ENCODE measurements at places on chromosomes 5 and 9.

GRCh38 chr9:73216100-73216499 is 64.4 kb downstream of the ANXA1 start:
- DNase-seq, result no peak

GRCh38 chr5:137792303-137792702 is 38.1 kb upstream of the HNRNPA0 start:
- DNase-seq, result no peak

GRCh38 chr9:77677397-77677796 is 29.3 kb upstream of the GNA14 start:
- no peak for DNase-seq

DNA sequence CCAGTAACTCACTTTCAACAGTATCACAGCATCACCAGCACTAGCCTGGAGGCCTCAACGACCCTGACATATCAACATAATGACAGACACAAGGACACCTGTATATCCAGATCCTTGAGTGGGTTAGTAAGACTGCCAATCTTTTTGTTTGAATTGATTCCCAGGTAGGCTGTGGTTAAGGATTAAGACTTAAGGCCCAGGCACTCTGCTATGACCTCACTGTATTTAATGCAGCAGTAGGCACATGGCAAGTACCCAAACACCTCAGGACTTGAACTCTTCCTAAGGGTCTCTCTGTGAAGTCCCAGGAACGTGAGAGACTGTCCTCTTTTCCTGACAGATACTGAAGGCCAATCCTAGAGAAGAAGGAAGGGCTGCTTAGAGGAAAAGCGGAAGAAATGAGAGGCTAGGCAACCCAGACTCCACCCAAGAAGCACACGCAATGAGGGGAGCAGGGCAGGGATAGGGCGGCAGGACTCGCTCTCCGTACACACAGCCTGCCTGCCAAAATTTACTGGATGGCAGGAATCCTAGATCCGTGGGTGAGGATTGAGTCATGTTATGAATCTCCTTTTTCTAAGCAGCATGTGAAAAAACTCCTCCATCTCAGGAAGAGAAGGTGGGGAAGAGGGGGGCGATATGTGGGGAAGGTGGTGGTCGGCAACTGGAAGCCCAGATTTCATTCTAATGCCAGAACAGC is 93.4 kb downstream of the SIL1 start:
- DNase-seq, result no peak

DNA sequence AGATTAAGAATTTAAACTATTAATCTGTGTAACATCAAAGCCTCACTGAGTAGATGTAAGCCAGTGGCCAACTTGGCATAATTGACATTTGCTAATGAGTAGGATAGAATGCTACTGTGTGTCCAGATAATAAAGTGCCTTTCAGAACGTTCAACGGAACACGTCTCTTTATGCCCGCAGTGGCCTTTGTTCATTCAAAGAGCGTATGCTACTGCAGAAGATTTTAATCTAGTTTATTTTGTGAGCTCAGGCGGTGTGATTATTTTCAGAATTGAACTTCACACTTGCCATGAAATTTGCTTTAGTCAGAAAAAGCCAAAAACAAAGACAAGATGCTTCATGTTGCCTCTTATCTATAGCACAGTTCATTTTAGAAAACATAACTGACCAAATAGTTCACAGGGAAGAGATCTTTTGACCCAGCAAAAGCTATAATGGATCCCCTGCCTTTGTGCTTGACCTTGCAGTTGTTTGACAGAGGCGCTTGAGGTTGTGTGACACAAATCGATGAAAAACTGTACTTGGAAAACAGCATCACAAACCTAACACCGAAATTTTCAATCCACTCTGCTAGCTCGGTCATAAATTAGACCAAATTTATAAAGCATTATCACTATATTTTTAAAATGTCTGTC is 530.9 kb upstream of the TYRP1 start:
- DNase-seq, result no peak

DNA sequence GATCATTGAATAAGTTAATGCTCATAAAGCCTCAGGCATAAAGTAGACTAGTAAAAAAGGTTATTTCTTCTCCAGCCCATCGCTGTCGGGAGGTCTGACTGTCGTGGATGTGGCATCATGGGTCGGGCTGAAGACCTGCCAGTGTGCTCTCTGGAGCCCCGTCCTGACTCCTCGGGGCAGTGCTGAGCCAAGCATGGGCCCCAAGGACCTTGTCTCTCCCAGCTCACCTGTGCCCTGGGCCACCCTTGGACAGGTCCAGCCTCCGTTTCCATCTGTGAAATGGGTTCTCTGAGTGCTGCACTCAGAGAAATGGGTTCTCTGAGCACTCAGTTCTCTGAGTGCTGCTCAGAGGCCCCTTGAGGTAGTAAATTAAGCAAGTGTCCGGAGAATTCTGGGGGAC is 269.0 kb downstream of the GADD45G start:
- DNase-seq, result no peak

DNA sequence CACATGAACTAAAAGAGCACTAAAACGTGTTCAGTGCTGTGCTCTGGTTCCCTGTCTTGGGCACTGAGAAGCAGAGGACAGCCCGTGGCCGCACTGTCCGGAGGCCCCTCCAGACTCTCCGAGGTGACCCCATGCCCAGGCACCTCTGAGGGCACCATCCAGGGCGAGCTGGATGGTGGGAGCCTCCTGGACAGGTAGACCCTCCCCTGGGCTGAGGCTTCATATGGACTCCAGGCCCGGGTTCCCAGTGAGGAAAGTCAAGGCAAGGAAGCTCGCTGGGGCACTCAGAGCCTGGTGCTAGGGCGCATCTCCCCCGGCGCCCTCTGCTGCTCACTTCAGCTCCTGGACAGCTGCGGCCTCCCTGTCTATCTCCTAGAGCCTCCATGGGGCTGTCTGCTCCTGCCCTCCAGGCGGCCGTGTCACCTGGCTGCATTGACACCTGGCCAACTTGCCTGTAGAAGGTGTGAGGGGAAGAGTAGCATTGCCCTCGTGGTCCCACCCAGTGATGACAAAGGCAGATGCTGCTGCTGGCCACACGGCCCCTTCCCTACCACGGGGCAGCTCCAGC is 178.2 kb upstream of the IRX1 start:
- peak; percentile 53 for DNase-seq

DNA sequence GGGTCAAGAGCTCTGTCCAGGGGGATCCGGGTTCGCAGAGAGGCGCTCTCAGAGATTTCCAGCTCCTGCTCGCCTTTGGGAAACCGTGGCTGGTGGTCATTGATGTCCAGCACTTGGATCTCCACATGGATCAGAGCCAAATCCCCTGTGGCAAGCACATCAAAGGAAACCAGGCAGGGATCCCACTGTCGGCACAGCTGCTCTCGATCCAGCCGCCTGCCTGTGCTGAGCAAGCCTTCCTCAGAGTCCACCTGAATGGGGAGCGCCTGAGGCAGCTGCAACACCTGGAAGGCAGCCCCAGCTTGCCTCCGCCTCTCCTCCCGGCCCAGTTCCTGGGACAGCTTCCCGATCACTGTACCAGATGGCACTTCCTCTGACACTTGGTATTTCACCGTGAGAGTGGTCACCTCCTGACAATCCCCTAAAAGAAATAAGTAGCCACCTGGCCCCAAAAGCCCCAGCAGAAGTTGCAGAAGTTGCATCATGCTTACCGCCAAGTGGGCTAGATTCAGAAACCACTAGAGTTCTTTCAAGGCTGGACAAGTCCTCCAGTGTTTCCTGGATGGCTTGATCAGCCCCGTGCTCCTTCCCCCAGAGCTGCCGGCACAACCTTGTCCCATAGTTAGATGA is 520 bp downstream of the PCDH12 start:
- peak; percentile 51 for DNase-seq

DNA sequence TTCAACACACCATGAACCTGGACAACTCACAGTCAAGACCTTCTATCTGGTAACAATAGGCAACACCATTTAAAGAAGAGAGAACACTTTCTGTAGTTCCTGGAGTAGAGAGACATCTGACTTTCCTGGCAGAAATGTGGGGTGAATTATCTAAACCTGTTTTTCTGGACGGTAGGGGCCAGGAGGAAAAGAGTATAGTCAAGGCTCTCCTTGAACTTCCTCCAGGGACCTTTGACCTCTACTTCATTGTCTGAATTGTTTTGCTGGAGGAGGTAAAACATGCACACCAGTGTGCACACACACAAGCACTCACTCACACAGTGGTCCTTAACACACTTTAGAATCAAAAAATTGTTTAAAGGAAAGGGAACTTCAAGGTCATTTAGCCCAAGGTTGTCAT is 13.2 kb downstream of the S100Z start:
- DNase-seq, result no peak

DNA sequence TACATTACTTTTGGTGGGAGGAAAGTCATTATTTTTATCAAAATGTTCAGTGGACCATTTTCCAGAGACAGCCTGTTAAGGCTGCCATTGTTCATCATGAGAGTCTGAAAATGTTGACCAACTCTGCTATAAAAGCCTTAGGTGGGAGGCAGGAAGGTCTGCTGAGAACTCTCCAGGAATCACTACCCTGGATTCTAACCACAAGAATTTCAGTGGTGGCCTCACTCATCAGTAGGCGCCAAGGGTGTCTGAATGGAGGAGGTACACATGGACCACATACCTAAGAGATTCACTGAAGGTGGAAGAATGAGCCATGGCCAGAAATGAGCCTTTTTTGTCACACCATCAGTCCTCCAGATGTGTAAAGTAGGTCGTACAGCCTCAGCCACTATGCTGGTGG is 21.0 kb upstream of the TLX3 start:
- DNase-seq, result no peak

- DNase-seq, result no peak
These were observed 369.1 kb upstream of the SGCD start for GRCh38 chr5:155957884-155958283.

- no peak for DNase-seq
These were observed 29.1 kb upstream of the DUSP1 start for GRCh38 chr5:172800088-172800551.

DNA sequence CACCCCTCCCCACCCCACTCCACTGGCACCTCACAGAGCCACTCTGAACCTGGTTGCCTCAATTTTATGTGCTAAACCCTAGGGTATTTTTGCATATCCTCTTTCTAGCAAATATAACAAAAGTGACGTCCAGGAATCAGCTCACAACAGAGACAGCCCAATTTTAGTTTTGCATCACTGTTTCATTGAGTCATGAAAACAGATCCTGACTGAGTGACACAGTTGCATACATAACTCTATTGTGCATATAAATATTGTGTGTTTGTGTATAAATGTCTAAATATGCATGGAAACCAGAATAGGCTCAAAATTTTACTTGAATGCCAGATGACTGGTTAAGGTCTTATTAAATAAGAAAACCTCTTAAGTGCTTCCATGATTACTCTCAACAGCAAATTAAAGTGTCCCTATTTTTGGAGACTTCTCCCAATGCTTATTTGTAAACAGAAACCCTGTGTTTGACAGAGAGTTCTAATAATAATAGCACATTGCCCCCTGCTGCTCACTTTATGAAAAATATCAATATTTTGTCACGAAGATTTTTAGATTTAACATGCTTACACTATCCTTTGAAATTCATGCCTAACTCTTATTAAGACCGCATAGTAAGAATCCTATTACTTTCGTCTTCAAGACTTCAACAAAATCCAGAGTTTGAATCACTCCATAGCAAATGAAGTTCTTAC is 75.5 kb upstream of the PRRC1 start:
- DNase-seq, result no peak

- DNase-seq, result no peak
These were observed 48.4 kb downstream of the TNFSF15 start for GRCh38 chr9:114757395-114757794.

DNA sequence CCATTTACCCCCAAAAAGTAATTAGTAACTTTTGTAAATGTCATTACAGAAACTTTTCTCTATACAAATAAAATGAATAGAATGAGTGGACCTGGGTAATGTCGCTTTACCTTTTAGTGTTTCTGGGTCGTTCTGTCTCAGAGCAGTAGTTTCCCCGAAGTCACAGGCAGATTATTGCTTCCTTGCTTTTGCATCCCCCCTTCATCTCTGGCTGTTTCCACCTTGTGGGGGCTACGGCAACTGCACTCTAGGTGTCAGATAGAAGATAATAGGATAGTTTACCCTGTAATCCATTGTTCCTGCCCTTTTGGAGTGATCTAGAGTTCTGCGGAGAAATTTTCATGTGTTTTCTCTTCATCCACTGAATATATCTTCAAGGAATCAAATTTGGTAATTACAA is 68.7 kb downstream of the PRR16 start:
- DNase-seq, result no peak

- no peak for DNase-seq
These were observed 31.9 kb upstream of the PCSK5 start for GRCh38 chr9:75858497-75859092.

- no peak for DNase-seq
These were observed 72.4 kb upstream of the FBXW11 start for GRCh38 chr5:172078726-172079345.

DNA sequence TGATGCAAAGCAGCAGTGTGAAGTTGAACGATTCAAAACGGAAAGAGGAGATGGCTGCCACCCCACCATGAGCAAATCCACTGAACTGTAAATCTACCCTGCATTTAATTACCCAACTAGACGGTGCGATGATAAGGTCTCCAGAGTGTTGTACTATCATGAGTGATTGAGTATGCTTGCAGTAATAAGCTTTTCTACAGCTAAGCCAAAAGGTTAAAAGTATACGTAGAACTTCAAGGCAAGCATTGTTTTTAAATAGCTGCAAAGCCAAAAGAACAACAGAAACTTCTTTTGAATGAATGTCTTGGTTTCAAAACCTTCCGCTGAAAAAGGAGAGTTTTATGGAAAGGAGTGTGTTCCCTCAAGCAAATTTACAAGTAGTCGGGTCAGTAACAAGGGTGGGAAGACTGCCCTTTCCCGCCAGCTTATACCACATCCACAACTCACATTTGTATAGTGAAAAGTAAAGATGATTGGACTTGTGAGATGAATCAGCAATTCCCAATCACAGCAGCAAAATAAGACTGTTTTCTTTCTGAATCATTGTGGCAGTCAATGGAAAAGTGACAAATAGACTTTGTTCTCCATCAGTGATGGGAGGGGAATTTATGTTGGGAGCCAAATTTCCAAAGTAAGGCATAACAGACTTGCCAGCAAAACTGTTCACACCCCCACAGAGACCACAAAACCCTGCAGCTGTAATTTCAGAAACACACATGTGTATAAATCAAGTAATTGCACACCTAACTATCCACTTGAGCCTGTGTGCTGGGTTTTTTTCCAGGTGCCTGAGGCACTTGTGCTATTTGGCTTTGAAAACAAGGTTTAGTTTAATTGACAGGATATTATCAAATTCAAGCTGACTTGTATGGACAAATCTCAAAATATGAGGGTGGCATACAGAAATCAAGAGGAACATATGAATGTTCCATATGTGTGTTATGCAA is 407.7 kb upstream of the GRAMD2B start:
- DNase-seq, result no peak

DNA sequence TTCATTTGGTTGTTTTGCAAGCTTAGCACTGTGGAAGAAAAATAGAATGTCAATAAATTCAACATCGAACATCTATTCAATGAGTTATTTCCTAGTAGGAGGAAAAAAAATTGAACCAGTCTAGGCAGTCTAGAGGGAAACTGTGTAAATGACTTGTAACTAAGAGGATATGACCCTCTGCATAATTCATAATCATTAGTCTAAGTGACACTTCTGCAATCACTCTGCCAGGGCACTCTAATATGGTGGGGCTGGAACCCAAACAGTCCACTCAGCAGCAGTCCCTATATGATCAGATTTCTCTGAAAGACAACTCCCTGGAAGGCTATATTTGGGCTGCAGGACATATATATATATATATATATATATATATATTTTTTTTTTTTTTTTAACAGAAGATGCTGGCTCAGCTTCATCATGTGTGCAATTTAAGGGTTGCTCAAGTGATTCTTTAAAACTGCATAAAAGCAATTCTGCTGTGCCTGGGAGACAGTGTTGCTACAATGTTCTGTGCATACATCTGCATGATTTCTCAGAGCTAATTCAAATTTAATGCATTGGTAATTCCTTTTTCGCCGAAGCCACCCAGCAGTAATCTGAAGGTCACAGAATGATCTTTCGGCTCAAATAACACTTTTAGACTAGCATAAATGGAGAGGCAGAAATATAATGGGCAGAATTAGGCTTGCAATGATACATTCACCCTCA is 482.1 kb upstream of the ZNF608 start:
- no peak for DNase-seq
